ENCODE measurements at places on chromosomes 6 and 20.

GRCh38 chr6:146770275-146770964 is 171.6 kb downstream of the ADGB start:
- no peak for DNase-seq

- DNase-seq, result no peak
These were observed 42.6 kb upstream of the DEK start for GRCh38 chr6:18306977-18307376.

DNA sequence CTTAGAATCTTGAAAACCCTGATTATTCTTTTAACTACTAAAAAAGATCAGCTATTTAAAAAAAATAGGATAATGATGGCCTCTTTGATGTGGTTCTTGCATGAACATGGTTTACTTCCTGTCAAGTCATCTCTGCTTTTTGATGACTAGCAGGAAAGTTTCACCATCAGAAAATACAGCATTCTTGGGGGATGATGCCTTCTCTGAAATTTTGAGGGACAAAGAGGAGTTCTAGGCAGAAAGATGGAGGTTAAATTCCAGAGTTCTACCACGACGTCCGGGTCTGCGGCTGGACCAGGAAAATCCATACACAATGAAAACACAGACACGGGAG is 130.4 kb downstream of the OLIG3 start:
- peak; percentile 15 for DNase-seq

DNA sequence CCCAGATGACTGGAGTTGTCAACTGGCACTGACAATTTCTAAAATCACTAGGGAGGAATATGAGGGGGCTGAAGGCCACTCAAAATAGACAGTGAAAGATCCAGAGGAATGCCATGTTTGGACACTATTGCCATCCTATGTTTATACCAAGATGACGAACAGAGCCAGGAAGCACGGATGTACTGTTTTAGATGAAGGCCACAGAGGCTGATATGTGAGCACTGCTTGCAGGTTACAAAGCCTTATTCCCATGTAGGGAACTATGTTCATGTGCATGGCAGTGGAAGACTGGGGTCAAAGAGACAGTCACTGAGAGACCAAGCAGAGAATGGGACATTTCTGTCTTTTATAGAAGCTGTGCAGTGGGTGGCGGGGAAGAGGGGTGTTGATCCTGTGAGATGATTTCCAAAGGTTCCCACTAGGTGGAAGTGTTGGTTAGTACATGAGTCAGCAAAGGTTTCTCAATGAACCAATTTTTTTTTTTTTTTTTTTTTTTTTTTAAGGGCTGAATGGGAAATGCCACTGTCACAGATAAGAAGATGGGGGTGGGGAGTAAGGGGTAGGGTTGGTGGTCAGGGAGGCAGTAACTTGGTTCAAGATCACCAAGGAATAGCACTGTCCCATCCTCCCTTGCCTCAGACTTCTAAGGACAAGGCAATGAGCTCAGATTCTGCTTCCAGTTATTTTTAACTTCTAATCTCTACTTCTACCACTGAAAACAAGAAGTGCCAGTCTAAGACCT is 46.7 kb upstream of the MOCS1 start:
- DNase-seq, result peak; percentile 27

- no peak for DNase-seq
These were observed 5.3 kb downstream of the ANKRD6 start for GRCh38 chr6:89438248-89438647.

DNA sequence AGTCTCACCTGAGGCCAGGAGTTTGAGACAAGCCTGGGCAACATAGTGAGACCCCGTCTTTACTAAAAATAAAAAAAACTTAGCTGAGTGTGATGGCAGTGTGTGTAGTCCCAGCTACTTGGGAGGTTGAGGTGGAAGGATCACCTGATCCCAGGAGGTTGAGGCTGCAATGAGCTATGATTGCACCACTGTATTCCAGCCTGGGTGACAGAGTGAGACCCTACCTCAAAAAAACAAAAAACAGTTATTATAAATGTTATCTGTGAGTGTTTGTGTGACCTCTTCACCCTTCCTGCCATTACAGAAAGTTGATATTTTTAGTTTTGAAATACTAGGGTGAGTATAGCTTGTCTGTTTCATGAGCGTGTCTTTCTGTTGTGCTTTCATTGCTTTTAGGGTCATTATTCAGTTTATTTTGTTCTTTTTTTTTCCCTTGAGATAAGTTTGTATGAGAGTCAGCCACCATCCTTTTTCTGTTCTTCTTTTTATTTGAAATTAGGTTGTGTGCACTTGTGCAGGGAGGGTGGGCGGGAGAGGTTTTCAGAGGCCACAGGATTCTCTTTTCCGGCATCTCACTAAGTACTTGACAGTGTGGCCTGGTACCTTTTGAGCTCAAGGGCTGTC is 26.2 kb downstream of the CDYL start:
- DNase-seq, result peak; percentile 81

GRCh38 chr20:12411246-12411940 is 493.7 kb downstream of the BTBD3 start:
- no peak for DNase-seq

- DNase-seq, result peak; percentile 33
These were observed 405.6 kb downstream of the BTBD9 start for GRCh38 chr6:38234141-38234540.

DNA sequence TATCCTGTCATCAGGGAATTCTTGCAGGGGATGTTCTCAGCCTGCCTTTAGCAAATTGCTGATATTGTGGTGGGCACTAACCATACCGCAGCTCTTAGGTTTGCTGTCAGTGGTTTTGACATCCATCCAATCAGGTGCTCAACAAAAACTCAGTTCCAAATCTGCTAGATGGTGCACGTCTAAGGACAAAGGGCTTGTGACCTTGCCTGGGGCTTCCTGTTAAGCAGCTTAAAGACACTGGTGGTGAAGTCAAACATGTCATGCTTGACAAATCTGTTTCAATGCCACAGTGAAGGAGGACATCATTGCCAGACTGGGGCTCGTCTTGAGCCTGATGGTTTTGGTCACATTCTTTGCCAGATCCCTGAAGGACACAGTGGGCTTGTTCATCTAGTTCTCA is 179.8 kb upstream of the NOX3 start:
- DNase-seq, result peak; percentile 20

DNA sequence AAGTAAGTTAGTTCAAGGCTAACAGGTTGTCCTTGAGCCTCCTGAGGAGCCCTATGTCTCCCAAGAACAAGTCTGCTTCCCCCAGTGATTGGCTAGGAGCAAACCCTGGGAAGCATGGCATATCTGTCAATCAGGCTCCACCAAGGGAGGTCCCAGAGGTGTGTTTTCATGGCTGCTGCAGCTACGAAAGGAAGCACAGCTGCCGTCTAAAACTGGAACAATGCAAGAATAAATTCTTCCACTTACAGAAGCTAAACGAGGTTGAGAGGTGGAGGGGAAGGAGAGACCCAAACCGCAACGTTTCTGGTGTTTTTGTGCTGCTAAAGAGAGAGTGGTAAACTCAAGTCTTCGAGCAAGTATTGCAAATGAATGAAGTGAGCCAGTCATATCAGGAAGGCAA is 4.9 kb upstream of the PTGIS start:
- DNase-seq, result no peak

DNA sequence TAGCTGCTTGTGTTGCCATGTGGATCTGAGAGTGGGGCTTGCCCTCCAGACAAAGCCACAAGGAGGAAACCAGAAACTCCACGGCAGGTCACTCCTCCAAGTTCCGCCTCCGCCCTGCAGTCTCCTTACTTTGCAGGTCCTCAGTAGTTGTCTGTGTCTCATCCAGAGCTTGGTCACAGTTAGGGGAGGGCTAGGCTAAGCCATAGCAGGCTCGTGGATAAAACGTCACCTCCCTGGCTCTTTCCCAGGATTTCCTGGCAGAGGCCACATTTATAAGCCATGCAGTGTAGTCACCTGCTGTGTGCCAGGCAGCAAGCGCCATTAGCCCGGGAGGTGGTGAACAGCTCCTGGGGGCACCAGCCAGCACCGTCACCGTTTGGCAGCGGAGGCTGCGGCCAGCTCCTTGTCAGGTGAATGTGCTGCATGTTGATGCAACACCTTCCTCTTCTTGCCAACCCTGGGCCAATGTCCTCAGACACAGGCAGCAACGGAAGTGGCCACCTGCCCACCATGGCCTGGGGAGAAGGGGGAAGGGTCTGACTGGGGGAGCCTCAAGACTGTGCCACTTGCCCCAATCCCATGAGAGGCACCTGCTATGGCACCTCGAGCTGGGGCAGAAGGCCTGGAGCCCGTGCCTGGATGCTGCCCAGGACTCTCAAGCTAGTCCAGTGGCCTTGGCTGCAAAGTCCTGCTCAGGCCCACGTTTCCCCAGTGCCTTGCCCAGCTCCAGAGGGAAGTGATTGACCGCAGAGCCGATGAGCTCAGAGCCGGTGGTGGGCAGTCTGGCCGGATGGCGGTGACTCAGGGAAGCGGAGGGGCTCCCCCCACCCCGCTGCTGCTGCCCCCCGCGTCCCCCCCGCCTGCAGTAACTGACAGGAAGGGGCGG is 39.0 kb upstream of the SLCO4A1 start:
- DNase-seq, result no peak

DNA sequence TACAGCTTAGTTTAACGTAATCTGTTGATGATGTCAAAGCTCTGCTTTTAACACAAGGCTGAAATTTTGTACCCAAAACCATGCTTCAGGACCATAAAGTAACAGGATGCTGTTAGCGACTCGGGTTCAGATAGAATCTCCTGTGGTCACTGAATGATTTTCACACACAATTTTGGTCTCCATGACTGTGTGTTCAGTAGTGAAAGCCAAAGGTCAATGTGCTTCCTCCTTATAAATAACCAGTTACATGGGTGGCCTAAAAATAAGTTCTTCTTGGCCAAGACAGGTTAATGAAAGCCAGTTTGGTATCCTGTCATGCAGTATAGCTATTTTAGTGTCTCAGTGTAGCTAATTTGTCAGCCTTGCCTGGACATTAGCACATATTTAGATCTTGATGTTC is 19.1 kb upstream of the LOC128125822 start:
- DNase-seq, result peak; percentile 79

DNA sequence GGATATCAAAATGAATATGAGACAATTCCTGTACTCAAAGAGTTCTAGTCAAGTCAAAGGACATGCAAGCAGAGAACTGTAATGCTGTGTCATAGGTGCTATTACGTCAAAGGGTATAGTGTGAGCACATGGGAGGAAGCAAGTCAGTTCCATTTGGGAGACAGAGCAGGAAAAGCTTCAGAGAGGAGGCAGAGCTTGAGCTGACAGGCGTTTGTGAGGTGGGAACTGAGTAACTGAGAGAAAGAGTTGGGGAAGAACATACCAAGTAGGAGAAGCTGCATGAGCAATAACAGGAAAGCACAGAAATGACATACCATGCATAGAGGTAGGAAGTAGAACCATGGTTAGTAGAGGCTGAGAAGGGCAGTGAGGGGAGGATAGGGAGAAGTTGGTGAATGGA is 15.2 kb upstream of the SSR1 start:
- DNase-seq, result no peak

DNA sequence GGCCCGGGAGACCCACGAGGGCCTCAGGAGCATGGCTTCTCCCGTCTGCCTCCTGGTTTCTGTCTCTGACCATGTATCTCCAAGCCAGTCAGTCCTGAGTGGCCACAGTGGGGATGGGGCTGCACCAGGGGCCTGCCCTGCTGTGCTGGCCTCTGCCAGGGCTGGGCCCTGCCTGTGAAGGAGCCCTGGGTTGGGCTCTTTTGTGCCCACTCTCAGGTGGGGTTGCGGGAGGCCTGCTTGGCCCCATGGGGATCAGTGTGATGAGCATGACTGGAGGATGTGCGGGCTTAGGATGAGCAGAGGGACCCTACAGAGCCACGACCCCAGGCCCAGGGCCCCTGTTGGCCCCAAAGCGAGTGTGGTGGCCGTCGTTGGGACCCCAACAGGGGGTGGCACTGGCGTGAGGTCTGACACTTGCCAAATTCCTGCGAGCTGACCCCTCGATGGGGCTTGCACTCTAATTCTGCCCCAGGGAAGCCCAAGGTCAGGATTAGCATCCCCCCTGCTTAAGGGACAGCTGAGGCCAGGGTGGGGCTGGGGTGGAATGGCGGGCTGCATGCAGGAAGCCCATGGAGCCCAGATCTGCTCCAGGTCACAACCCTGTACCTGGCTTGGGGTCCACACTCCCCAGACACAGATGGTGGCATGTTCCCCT is 90.0 kb upstream of the BHLHE23 start:
- no peak for DNase-seq

DNA sequence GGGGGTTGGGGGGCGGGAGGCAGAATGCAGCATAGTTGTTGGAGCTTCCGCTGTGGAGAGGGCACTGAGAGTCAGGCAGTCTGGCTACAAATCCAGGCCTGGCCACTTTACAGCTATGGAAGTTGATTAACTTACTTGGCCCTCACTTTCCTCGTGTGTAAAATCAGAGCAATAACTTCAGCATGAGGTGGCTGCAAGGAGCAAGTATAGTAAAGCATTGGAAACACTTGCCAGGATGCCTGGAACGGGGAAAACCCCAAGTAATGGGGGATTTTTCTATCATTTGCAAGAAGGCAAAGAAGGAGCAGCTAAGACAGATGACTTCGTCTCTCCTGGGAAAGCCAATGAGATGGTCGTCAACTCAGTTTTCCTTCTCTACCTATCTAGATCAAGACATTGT is 35.8 kb downstream of the AGPAT4 start:
- DNase-seq, result no peak

- DNase-seq, result peak; percentile 88
These were observed 17.7 kb upstream of the MYB start for GRCh38 chr6:135163440-135163738.

DNA sequence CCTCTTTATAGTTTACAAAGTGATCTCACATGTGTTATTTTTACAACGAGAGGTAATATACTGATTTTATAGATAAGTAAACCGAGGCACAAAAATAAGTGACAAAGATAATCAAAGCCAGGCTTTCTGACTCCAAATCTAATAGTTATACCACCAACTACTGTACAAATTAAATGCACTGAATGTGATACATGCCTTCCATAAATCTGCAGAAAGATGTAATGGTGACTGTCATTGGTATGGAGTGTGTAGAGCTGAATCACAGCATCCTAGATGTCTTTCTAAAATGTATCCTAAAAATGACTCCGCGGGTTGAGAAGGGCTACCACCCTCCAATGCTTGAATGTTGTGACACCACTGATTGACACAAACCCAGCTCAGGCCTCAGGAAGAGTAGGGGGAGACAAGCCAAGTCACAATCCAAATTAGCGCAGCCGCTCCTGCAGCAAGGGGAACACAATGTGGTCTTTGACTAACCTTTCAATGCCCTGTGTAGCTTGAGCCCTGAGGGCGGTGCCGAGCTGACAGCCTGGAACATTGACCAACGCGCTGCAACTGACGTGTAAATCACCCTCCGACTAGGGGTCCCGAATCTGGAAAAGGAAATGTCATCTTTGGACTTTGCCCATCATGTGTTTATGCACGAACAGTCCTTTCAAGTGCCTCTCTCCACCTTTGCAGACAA is 136.8 kb downstream of the OLIG3 start:
- DNase-seq, result no peak
